ENCODE measurements at places on chromosomes 1 and 21.

GRCh38 chr1:206699626-206700025, 14.9 kb downstream of the MAPKAPK2 start:
- DNase-seq, result no peak

DNA sequence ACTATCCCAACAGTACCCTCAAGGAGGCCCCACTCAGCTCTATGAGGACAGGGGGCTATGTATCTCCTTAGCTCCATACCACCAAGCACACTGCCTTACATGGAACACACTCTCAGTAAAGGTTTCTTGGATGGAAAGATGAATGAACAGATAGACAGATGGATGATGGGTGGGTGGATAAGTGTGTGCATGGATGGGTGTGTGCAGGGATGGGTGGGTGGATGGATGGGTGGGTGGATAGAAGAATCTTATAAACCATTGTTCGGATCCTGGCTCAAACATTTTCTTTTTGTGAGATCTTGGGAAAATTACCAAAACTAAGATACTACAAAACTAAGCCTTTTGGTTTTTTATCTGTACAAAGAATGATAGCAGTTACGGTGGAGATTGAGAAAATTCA, 111.0 kb upstream of the NFIA start:
- DNase-seq, result no peak

GRCh38 chr1:46687093-46687659, 15.5 kb downstream of the TEX38 start:
- DNase-seq, result no peak

DNA sequence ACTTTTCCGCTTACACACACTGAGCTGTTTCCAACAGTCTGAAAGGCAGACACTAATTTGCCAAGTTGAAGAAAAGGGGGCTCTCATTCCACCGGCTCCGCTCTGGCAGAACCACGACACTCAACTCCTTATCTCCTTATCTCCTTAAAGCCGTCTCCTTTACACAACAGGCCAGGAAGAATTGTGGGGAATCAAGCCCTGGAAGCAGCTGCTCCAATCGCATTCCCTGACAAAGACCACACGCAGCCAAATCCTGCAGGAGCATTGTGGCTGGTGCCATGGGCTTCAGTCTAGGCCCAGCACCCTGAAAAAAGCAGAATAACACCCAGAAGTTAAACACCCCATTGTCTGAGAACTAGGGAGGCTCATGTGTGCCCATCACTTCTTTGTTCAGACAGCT, 24.1 kb downstream of the SUSD4 start:
- DNase-seq, result no peak

DNA sequence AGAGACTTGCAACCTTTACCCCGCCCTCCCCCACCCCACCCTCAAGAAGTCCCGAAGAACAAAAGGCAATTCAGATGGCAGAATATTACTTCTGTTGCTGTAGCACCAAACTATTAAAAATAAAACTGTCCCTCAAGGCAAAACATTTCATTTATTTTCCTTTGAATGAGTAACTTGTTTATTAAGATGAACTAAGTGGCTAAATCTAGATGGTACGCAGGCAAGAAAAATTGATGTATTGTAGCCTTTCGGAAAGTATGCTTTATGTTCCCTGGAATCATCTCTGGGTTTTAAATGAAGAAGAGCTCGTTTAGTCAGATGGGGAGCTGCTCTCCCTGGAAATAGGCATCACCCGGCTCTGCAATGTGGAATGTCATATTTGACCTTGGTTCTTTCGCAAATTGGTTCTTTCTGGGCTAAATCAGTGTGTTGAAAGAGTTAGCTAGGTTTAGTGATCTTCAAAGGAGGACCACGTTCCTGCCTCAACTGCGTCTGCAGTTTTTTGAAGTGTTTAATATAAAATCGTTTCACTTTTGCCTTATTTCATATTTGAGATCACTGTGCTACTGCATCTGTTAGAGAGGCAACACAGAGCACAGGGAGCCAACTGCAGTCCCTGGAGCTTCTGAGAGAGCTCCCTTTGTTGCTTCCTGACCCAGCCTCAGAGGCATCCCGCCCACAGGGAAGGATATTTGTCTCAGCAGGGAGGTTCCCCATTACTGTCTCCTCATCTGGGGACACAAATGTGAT, 61.8 kb downstream of the KIF26B start:
- no peak for DNase-seq

All from memory B cell (primary cell).